ENCODE measurements at places on chromosomes 16 and 17.

DNA sequence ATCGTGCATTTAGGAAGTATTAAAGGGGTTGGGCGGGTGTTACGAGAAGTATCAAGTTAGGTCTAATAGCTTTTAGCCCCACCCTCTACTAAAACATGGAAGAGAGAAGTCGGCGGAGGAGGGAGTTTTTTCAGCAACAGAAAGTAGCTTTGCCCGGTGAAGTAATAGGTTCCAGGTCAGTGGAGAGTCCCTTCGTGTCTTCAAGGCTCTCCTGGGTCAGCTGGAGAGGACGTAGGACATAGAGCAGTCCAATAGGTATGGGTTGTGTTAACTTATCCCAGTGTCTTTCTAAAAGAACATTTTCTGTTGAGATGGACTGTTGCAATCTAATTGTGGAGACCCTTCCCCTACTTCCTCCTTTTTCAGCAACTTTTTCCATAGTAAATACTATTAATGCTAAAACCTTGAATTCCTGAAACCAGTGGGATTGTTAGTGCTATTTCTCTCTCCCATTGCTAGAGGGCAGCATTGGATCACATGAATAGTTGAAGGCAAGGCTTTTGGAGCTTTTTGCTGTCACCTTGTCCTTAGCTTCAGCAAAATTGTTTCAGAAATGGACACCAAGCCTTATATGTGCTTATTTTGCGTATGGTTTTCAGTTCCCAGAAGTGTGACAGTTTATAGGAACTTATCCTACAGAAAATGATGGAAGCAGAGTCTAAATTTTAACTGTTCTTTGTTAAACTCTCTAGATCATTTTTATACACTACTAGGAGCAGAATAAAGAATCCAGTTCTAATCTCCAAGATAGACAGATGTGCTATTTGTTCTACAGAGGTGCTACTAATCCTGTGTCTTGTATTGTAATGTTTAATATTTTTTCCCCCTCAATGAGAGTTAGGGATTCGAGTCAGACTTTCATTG is 38.4 kb downstream of the UTP18 start:
- no peak for DNase-seq

DNA sequence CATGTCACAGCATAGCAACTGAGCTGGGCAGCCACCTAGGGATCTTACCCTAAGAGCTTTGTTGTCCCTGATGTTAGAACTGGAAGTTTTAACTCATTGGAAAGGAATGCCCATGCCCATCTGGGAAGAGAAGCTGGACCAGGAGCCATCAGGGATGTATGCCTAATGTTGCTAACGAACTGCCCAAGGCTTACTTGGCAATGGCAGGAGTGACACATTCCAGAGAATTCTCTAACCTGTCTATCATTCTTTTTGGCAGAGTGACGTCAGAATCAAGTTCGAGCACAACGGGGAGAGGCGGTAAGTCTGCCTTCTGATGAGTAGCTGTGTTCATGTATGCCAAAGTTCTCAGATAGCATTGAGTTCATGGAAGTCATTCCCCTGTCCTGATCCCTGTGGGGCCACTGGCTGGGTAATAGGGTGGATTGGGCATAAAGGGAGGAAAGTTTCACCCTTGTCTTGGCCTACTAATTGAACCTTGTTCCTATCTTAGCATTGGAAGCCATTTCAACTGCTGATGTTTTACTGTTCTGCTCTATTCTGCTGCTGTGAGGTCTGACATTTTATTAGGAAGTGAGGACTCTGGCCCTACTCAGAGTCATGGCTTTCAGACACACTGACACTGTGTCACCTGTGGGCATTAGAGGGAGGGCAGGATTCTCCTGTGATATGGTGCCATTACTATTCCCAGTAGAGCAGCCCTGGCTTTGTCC is 23.7 kb downstream of the MAP3K3 start:
- DNase-seq, result no peak

DNA sequence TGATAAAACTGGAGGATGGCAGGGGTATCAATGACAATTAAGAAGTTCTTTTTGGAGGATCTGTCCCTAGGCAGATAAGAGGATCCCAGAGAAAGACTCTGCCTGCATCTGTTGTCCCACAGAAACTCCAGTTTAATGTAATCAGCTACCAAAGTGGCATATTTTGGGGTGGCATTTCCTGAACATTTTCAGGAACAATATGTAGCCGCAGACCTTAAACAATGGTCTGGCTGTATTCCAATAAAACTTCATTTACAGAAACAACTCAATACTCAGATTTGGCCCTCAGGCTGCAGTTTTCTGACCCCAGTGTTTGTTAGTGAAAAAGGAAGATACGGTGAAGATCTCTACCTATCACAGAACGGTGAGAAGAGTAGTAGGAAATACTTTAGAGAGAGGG is 46.1 kb downstream of the KCNJ16 start:
- DNase-seq, result no peak

- no peak for DNase-seq
These were observed 977.4 kb downstream of the KCNJ18 start for GRCh38 chr17:22669721-22670120.

GRCh38 chr16:2664574-2664982 is 17.7 kb upstream of the KCTD5 start:
- no peak for DNase-seq

DNA sequence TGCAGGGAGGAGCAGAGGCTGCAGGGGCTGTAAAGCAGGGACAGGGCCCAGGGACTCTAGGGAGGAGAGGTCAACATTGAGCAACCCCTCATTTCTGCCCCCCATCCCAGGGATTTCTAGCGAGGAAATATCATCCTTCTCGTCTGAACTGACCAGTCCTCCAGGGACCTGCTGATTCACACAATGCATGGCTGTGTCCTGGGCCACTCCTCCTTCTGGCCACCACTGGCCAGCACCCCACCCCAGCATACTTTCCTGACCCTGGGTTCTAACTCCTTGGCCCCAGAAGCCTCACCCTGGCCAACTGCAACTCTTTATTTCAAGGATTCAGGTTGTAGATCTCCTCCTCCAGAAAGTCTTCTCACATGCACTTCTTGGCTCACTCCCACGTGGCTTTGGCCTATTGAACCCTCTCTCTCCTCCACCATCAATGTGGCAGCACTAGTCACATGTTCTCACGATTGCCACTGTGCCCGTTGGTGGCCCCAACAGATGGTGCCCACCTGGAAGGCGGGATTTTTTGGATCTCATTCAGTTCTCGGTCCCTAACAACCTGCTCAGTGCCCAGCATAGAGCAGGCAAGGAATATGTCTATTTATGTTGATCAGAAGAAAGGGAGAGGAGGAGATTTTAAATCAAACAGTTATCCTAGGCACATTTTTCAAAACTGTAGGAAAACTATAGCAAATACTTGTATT is 41.5 kb downstream of the CUEDC1 start:
- DNase-seq, result no peak

DNA sequence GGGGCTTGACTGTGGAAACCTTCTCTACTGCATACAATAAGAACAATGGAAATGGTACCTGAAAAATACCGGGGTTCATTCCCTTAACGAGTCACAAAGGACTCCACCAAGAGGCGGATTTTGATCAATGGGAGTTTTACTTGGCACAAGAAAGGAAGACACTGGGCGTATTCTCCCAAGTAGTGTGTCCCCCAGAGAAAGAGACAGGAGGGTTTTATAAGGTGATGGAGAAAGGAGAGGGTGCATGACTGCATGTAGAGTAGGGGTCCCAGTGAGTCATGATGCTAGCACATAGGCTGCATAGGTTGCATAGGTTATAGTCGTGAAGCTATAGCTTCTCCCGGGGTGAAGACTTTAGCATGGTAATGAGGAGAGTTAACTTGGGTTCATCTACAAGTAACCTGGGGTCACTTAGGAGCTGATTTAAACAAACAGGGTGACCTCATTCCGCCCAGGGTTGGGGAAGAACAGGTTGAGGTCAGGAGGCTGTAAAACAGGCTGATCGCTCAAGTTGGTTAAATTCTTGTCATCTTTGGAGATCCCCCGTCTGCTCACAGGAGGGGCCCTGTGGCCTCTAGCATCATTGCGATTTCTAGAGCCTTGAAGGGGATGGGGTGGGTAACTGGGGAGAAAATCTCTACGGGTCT is 1.5 kb downstream of the MPV17L start:
- DNase-seq, result no peak

DNA sequence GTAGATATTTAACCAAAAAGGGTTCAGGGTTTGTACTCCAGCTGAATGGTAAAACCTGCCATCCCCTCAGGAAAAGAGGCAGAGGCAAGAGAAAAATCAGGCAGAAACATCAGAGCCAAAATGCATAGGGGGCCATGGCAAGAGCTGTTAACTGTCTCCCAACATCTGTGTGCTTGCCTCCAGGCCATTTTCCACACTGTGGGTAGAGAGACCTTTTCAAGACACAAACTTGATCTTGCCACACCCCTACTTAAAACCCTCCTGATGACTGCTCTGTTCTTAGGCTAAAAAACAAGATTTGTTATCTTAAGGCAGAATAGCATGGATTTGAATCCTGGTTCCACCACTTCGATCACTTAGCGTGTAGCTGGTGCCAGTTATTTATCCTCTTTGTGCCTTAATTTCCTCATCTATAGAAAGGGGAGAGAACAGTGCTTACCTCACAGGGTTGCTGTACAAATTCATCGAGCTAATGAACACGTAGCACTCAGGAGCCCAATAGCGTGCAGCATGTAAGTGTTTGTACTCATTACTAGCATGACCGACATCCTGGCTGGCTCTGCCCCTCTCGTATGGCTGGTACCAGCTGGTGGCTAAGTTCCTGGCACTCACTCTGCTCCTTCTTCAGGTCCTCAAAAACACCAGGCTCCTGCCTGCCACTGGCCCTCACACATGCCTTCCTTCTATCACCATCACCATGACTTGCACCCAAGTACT is 25.8 kb downstream of the STAT3 start:
- no peak for DNase-seq

- DNase-seq, result no peak
These were observed 24.9 kb upstream of the LRRC37A start for GRCh38 chr17:46270032-46270431.

DNA sequence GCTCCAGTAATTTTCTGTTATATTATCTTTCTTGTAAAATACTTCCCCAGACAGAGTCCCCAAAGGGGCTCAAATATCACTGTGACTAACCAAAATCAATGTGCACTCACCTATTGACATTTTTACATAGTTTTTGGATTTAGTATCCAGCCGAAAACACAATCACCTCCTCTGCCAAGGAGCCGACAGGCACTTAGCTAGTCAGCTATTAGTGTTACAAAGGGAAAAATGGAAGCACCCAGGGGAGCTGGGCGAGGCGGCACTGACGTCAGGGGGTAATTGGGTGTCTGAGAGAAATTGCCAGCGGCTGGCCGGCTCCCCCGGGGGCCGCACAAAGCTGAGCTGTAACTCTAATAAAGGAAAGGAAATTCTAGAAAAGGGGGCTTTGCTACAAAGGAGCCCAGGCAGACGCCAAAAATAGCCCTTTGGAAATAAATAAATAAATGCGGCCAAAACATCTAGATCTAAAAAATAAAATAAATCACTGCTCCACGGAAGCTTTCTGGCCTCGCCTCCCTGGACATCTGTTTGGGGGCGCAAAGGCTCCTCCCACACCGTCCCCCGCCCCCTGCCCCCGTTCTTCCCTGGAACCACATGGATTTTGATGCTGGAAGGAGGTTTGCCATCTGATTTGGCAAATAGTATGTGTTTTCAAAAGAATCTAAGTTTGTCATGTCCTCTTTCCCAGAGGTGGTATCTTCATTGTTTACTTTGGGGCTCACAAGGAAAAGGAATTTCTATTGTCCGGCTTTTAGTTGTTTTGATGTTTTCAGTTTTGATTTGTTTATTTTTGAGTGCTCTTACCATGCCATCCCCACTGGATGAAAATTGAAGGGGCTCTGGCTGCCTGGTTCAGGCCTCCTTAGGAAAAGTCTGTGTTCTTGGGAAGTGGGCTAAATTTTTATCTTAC is 156.7 kb downstream of the ZNF423 start:
- no peak for DNase-seq

DNA sequence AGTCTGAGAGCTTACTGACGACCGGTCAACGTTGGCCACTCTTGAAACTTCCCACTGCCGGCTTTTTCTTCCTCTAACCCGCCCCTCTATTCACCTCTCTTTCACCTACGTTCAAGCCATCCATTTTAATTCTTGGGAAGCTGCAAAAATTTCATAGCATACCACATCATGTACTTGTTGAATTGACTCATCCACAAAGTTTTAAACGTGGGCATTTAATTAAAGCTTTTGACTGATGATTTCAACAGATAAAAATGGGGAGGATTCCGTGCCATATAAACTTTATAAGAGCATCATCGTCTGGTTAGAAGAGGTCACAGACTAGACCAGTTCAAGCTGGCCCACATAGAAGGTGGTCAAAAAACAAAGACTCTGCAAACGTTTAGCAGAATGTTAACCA is 22.5 kb downstream of the VPS53 start:
- no peak for DNase-seq

DNA sequence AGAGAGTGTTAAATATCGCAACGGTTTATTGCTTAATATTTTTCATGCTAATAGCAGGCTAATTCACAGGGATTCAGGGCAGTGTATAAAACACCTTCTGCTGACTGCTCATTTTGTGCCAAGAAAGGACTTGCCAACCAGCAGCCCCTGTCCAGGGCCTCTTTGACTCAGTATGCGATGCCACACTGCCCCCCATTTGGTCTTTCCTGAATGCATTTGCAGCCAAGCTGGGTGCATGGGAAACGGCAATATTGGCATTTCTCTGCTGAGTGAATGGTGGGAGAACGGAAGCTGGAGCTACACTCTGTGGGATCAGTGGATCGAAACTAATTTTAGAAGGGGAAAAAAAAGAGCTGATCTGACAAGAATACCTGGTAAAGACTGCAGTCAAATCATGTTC is 152.9 kb upstream of the C16orf82 start:
- no peak for DNase-seq

GRCh38 chr16:81688182-81688581 is 90.9 kb upstream of the PLCG2 start:
- DNase-seq, result no peak

DNA sequence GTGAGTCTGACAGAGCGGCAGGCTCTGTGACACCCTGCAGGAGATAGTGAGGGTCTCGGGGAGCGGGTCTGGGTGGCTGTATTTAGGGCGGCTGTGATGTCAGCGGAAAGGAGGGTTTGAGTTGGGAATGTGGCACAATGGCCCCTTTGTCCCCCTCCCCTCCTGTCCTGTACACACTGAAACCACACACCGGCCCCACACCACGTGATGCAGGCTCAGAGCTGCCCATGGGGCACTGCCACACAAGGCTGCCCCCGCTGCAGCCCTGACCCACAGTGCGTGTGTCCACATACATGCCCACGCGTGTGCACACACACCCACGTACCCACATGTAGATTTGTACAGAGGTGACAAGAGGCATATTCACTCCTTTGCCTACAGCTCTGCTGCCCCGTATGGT is 15.3 kb downstream of the SGCA start:
- no peak for DNase-seq

DNA sequence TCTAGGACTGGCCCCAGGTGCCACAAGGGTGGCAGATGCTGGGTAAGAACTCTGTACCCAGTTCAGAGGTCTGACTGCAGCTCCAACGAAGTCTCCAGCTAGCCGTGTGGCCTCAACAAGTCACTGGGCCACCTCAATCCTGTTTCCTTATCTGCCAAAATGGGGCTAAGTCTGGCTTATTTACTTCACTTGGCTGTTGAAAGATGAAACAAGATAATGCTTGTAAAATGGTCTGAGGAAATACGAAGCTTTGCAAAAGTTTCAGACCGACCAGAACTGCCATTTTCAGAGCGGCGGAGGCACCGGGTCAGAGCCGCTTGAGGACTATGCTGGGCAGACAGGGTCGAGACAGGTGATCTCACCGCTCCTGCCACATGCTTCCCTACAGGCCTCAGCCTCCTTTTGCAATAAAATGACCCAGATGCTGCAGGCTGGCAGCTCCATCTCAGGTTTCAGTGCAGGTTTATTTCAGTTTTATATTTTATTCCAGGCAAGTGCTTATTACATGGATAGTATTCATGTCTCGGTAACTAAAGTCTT is 17.2 kb downstream of the MNT start:
- no peak for DNase-seq

GRCh38 chr17:82449883-82450356 is 632 bp downstream of the CYBC1 start:
- no peak for DNase-seq

Data from stimulated activated CD4-positive, alpha-beta T cell treated with anti-CD3 and anti-CD28 coated beads, Interleukin-12 subunit alpha, Interleukin-12 subunit beta, amount 100 ng/mL, for 24 hours (primary cell).